Esophagus (tissue), 2 donors: ENCODE measurements at places on chromosomes 12 and 14. TPM values are rescaled to one million over a fixed set of nuclear protein-coding genes. Genes with fewer than 3 reads are reported as not detected.

The OTOGL gene
- polyA plus RNA-seq, result 0.11 TPM

The GPX2 gene
- 128 TPM for polyA plus RNA-seq

The ESPL1 gene
- polyA plus RNA-seq, result 43.8 TPM

The PAX9 gene
- polyA plus RNA-seq, result 51.9 TPM

The KRT79 gene
- 0.75 TPM for polyA plus RNA-seq

The SLCO1C1 gene
- 0.04 TPM for polyA plus RNA-seq

The KERA gene
- not detected for polyA plus RNA-seq

The OTX2 gene
- polyA plus RNA-seq, result not detected

The BHLHE41 gene
- polyA plus RNA-seq, result 1.5 TPM

The PTCSC3 gene
- polyA plus RNA-seq, result not detected

The KRT83 gene
- not detected for polyA plus RNA-seq
